ENCODE measurements at places on chromosomes 16 and 17.

GRCh38 chr17:81577278-81578000 is 25.3 kb upstream of the FAAP100 start:
- no peak for DNase-seq

DNA sequence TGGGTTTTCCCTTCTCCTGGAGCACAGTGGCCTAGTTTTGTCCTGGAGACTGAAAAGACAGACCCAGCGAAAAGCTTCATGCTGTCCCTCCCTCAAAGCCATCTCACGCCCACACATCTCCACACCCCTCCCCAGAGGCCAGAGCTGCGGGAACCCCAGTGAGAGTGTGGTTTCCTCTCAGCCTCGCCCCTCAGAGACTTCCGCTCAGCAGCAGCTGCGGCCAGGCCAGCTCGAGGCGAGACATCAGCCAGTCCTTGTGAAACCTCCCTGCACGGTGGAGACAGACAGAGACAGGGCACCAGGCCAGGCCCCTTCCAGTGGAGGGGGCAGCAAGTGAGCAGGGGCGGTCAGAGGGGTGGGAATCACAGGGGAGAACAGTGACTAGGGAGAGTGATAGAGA is 77.0 kb upstream of the TNRC6C start:
- peak; percentile 67 for DNase-seq

DNA sequence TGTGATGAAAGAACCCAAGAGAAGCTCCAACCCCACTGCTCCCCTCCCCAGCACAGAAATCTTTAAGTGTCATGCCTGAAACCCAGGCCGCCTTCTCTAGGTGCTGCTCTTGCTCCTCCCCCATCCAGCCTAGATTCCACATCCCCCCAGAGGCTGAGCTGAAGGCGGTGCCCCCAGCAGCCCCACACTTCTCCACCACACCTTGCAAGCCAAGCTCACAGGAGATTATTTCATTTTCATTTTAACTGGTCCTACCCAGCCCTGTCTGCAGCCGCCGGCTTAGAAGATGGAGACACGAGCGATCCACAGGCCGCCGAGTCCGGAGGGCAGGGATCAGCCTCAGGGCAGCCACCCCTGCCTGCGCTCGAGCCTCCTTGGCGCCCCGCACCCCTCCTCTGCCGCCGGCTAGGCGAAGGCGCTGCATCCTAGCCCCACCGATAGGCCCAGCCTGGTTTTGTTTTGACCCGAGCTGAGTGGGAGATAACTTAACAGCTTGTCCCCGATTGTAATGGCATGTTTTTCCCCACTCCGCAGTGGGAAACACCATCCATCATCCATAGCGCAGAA is 125.3 kb downstream of the RBFOX3 start:
- no peak for DNase-seq

DNA sequence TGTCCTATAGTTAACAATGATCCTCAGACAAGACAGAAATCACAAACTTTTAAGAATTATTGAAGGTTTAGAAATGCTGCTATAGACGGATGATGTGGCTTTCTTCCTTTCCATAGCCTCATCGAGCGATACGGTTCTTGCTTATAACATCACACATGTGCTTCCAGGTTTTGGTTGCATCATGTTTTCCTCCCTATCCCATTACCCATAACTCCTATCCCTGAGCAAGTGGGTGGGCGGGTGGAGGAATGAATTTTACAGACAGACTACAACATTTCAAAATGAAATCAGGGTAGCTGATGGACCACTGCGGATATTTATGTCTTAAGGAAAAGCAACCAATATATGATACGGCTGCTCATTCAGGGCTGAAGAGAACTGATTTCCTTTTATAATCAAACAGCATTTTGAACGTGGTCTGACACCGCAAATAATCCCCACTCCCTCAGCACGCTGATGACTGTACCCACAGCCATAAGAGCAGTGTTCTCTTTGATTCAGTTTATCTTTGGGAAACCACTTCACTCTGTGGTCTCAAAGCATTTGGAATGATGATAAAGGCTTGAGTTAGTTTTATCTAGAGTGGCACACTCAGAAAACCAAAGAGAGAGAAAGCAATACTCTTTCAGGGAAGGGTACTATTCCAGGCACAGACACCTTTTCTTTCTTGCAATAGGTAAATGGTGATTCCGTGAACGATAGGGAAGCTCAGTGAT is 4.6 kb upstream of the AKTIP start:
- DNase-seq, result no peak

GRCh38 chr17:40075201-40075941 is 12.6 kb downstream of the THRA start:
- DNase-seq, result peak; percentile 79

- no peak for DNase-seq
Measured at GRCh38 chr16:57462978-57463362, 491 bp downstream of the POLR2C start.

DNA sequence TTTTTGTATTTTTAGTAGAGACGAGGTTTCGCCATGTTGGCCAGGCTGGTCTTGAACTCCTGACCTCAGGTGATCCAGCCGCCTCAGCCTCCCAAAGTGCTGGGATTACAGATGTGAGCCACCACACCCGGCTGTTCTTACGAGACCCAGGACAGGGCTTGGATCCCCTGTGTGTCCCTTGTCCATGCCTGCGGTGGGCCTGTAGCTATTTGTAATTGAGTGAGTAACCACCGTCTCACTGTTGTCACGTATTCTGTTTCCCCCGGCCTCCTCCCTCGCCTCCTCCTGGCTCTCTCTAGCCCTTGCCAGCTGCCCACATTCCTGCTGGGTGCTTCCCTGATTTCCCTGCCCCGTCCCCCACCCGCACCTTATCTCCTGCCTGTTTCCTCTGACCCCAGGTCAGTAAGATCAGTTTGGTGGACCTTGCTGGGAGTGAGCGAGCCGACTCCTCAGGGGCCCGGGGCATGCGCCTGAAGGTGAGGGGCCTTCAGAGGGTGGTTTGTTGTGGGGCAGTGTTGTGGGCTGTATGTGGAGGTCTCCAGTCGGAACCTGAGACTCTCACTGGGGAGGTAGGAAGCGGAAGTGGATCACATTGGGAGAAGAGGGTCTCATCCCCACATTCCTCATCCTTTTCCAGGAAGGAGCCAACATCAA is 5.6 kb downstream of the KIF1C start:
- no peak for DNase-seq

DNA sequence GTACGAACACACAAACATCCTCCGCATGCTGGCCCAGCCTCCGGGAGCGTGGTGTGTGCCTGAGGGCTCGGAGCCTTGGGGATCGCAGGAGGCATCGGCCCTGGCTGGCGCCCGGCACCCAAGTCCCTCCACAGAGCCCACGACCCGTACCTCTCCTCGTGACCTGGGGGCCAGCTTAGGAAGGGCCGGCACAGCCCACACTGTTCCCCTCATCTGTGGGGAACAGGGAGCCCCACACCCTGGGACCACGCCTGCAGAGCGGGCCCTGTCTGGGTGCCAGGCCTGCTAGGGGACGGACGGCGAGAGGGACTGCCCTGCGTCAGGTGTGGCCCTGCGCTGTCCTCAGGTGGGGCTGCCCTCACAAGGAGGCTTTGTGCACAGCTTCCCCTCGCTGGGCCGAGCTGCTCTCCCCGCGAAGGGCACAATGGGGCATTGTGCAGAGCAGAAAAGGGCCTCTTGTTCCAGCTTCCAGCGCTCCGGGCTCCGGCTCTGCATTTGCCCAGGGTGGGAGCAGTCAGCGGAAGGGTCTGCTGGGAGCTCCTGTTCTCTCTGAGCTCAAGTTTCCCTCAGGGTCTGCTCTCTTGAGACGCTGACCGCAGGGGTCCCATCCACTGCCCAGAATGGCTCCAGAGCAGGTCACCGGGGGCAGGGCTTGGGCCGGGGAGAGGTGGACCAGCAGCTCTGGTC is 1.7 kb upstream of the LMF1 start:
- no peak for DNase-seq

DNA sequence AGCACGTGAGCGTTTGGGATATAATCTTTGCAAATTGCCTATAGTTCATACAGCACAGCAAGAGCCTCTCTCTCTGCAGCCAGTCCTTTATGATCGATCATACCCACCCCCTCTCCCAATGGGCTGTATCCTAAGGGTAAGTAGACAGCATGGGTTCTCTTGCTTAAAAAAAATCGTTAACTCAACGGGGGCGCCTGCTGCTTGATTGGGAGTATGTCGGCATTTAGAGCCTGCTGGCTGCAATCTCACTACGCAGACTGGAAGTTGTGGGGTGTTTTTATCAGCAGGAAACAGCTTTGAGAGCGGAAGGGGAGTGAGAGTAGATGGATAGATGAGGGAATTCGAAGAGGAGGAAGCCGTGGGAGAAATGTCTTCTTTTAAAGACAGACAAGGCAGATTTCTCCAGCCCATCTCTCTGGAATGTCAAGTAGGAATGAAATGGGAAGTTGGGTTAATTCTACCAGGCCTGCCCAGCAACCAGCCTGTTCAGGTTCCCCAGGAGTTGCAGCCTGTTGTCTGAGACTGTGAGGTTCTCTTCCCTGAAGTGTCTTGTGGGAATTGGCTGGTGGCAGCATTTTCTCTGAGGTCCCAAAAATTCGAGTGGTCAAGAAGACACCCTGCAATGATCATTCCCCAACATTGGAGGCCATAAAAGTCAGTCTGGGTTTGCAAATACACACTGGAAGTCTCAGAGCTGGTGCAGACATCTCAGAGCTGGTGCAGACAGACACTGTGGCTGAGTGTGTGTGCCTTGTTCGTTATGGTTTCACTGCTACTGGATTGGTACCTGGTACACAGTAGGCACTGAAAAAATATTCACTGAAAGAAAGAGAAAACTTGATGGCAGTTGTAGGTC is 65.6 kb downstream of the PRKCB start:
- DNase-seq, result no peak

DNA sequence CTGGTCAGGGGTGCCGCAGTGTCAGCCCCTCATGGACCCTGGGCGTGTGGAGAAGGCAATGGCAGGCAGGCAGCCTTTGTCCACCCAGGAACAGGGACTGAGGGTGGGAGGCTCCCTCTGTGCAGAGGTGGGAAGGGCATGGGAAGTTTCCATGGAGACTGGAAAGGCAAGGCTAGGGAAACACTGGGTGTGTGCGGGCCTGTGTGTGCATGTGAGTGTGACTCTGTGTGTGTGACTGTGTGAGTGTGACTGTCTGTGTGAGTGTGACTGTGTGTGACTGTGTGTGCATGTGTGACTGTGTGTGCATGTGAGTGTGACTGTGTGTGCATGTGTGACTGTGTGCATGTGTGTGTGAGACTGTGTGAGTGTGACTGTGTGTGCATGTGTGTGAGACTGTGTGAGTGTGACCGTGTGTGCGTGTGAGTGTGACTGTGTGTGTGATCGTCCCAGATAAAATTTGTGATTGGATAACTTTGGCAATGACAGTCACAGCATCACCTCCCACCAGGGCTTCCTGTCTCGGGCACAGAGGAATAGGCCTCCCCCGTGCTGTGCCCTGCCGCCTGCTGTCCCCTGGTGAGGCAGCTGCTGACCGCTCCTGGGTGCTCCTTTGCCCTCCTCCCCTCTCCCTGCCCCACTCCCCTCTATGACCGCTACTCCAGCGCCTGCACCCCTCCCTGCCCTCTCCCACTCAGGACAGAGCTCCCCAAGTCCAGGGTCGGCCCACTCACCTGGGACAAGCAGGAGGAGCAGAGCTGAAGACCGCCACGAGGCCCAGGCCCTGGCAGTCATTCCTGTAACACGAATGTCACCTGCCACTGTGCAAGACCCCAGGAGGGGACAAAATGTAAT is 698 bp downstream of the CD300C start:
- DNase-seq, result no peak

GRCh38 chr16:83958137-83958845 is 5.3 kb downstream of the OSGIN1 start:
- no peak for DNase-seq

DNA sequence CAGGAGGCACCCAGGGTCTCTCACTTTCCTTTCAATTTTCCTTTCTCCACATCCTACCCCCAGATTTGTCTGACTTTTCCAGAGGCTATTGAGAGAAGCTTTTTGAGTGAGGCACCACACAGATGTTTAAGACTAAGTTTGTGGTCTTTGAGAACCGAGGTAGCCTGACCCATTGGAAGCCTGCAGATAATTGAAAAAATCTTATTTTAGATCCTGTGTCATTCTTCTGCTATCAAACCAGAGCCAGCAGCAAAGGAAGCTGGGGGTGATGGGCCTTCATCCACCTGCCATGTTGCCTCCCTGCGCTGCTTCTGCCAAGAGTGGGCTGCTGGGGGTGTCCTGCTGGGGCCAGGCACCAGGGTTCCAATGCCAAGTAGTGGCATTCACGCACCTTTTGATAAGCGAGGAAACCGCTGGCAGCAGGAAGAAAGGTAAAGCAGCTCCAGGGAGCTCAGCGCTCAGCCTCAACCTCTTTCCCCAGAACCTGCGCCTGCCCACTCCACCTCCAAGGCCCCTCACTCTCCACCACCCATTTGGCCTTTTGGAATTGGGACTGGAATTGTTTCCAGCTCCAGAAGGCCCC is 55.6 kb downstream of the MPRIP start:
- DNase-seq, result no peak

GRCh38 chr16:81006813-81007695 is at the start of the genes CENPN and CMC2:
CENPN (plus strand) TSS chr16:81007214; CDS start chr16:81011940, 4,726 bp downstream.
CMC2 (minus strand) TSS chr16:81006885; CDS start chr16:80997394, 9,491 bp downstream.
- DNase-seq, result peak; percentile 97

- no peak for DNase-seq
Measured at GRCh38 chr16:17951378-17951777, 385.2 kb downstream of the NPIPA8 start.

- peak; percentile 38 for DNase-seq
Measured at GRCh38 chr16:11160676-11161115, 95.3 kb downstream of the SOCS1 start.

DNA sequence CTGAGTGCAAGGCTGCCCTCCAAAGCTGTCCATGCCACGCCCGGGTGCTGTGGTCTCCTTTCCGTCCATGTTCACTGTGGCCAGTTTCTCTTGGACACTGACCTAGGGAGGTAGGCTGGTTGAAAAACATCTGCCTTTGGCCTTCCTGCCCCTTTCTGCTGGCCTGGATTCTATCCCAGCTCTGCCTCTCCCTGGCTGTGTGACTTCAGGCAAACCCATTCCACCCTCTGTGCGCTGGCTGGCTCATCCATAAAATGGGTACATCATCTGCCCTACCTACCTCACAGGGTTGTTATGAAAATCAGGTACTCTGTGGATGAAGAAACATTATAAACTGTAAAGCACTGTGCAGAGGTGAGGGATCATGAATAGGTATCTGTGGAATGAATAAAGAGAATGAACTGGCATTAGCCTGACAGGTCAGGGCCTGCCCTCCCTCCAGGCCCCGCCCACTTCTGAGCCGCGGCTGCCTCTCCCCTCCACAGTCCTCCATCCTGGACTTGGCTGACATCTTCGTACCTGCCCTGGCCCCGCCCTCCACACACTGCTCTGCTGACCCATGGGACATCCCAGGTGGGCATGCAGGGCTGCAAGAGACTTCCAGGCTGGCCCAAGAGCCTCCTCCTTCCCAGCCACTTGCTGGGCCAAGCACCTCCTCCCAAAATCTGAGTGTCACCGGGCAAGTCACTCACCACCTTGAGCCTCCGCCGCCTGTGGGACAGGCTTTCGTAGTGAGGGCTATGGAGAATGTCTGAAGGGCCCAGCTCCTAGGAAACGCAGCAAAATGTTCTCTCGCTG is 7.0 kb upstream of the SPATA20 start:
- no peak for DNase-seq

DNA sequence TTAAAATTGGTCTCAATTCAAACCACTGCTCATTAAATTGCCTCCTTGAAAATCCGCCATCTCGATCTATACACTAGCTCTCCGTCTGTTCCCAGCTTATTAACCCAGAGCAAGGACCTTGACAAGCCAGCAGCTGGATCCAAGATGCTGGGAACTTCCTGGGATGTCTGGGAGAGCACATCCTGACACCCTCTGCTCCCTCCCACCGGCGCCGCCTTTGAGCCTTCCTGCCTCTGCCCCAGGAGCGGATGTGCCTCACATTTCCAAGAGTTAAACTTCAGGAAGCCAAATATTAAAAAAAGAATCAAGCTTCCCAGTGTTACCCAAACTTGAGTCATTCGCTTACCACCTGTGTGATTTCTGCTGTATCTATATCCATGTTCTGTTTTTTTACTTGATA is 107.9 kb downstream of the HAPSTR1 start:
- DNase-seq, result no peak

GRCh38 chr16:55871411-55872038 is 3.6 kb downstream of the CES5A start:
- DNase-seq, result no peak

Data from activated CD4-positive, alpha-beta T cell treated with anti-CD3 and anti-CD28 coated beads, Interleukin-2, amount 50 U/mL, for 48 hours (primary cell).